Caco-2 (cell line): ENCODE measurements at places on chromosomes 3 and 15.
A peak's percentile ranks its signal among the peaks of the same experiment; 100 is the strongest.

DNA sequence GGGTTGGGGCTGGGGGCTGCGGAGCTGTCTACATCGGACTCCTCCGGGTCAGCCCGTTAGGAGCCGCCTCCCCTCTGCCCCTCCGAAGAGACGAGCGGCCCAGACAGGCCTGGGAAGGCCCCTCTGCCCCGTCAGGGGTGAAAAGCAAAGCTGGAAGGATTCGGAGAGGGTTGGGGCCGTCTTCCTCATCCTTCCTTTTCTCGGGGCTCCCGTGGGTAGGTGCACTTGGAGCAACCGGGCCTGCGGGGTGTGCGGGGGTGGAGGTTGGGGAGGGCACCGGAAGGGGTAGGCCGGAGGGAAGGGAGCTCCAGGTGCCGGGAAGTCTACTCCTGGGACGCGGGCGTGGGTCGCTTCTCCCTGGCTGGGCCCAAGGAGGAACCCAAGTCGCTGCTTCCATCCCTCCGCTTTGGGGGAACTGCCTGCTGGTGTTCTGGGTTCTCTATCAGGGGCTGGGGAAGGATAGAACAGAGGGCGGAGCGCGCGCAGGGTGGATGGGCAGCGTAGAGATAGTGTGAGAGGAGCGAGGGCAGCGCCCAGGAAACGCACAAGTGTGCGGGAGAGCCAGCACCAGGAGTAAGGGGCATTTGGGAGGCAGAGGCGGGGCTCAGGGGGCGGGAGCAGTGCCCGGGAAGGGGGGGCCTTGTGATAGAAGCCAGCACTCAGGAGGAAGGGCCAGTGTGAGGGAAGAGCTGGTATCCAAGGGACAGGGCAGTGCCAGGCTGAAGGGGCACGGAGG is 590 bp downstream of the POLR2H start:
- peak overlapping the region; percentile 97 for H3K27ac ChIP-seq
- H3K27me3 ChIP-seq, result no peaks in the 10 kb centered on the region; the same call in 1 of the 2 replicates
- peak overlapping the region; percentile 74 for H3K4me3 ChIP-seq
- DNase-seq, result no peak

DNA sequence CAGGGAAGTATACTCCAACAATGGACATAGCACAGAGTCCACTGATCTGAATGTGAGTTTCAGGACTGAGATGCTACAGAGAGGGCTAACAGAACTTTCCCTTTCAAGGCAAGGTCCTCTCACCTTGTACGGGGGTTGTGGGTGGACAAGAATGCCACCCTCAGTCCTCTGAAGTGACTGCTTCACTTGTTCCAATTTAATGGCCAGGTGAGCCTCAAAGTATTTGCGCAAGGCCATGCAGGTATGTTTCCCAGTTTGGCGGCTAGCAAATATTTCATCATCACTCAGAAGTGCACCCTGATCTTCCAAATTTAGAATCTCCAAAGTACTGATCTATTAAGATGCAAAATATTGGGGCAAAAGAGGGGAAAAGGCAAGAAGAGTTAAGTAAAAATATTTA is 38.1 kb downstream of the RBM15B start:
- no peaks in the 10 kb centered on the region for H3K27me3 ChIP-seq
- no peak overlapping the region for H3K4me3 ChIP-seq
- no peaks in the 10 kb centered on the region for H3K36me3 ChIP-seq

DNA sequence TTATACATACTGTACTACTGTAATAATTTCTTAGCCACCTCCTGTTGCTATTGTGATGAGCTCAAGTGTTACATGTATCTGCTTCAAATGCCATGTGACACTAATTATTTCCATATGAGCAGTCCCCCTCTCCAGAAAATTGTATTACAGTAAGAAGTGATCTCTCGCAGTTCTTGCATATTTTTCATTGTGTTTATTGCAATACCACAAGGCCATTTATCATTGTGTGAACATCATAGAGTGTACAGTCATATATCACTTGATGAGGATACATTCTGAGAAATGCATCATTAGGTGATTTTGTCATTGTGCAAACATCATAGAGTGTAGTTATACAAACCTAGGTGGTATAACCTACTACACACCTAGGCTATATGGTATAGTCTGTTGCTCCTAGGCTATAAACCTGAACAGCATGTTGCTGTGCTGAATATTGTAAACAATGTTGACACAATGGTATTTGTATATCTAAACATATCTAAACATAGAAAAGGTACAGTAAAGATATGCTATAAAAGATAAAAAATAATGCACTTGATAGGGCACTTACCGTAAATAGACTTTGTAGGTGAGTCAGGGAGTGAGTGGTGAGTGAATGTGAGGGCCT is 189.6 kb upstream of the MLF1 start:
- H3K4me3 ChIP-seq, result no peak overlapping the region
- H3K27ac ChIP-seq, result no peak overlapping the region
- no peaks in the 10 kb centered on the region for H3K4me1 ChIP-seq

GRCh38 chr3:16837602-16838001 is 47.2 kb upstream of the PLCL2 start:
- no peak for DNase-seq
- no peak overlapping the region for H3K27ac ChIP-seq
- no peaks in the 10 kb centered on the region for H3K4me1 ChIP-seq

DNA sequence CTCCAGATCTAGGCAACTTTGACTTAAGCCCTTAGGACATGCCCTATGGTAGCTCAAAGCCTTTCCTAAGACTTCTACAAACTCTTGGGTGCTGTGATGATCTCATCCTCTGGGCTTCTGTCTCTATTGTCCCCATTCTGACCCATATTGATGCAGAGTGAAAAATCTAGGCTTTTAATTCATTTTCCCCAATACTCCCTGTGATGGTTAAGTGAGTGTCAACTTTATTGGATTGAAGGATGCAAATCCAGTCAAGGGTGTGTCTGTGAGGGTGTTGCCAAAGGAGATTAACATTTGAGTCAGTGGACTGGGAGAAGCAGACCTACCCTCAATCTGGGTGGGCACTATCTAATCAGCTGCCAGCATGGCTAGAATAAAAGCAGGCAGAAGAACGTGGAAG is 97.3 kb upstream of the NUDT16 start:
- H3K27ac ChIP-seq, result no peak overlapping the region
- no peaks in the 10 kb centered on the region for H3K36me3 ChIP-seq
- H3K27me3 ChIP-seq, result no peaks in the 10 kb centered on the region; the same call in 1 of the 2 replicates
- H3K4me1 ChIP-seq, result no peaks in the 10 kb centered on the region
- no peak overlapping the region for H3K4me3 ChIP-seq
- DNase-seq, result no peak
